NCI-H1436 treated with DMSO at 0.1 percent for 48 hours (cell line): ENCODE measurements at places on chromosomes 11 and 22.

GRCh38 chr22:24977370-24978221 is 25.1 kb downstream of the KIAA1671 start:
- no peak for DNase-seq

GRCh38 chr11:10797001-10797400 is 11.7 kb downstream of the EIF4G2 start:
- no peak for DNase-seq

DNA sequence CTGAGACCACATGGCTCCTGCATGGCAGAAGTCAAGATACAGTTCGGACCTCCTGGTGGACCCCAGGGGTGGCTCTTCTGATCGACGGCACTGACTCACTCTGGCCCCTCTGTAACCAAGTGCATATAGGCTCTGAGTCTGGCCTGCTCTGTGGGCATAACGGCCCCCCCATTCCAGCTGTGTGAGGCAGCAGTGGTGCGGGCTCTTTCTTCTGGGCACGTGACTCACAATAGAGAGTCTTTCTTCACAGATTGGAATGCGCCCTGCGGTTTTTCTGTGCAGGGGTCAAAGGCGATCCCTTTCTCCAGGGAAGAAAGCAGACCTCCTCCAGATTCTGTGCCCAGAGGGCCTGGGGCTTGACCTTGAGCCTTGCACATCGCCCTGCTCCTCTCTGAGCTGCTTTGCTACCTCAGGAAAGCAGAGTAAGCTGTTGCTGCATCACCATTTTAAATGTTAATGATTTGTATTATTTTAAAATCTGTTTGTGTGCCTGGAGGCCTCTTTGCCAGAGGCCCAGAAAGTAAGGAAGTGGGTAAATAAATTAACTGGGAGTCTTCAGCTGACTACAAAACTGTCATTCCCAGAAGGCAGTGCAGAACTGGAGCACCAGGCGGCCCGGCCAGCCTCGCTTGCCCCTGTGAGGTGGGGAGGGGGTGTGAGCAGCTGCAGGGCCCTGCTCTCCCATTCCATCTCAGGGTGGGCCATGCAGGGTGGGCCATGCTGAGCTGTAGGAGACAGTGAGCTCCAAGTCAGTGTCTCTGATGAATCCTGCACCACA is 199.0 kb downstream of the GRIK4 start:
- DNase-seq: no peak

DNA sequence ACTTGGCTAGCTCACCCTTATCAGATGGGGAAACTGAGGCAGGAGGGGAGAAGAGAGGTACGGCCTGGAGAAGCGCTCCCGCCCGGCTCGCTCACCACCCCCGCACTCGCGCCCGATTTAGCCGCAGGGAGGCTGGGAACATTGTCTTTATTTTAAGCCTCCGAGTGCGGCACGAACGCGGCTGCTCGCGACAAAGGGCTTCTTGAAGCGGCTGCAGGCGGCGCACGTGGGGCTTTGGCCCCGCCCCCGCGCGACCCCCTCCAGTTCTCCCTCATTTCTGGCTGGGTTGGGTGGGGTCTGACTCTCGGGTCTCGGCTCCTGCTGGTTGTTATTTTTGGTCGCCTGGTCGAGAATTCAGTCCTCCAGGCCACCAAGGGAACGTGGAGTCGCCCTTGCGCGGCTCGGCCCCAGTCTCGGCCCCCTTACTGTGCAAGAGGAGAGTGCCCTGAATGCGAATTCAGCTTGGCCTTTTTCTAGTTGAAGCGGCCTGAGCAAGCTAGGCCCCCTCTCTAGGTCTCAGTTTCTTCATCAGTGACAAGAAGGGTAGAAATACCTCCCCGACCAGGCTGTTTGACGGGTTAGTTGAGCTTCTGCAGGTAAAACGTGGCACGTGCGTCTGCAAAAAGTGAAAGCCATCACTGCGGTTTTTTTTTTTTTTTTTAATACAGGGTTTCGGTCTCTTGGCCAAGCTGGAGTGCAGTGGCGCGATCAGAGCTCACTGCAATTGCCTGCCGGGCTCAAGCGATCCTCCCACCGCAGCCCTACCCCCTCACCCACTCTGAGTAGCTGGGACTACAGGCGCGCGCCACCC is 2.6 kb upstream of the CHRM1 start:
- DNase-seq: no peak

DNA sequence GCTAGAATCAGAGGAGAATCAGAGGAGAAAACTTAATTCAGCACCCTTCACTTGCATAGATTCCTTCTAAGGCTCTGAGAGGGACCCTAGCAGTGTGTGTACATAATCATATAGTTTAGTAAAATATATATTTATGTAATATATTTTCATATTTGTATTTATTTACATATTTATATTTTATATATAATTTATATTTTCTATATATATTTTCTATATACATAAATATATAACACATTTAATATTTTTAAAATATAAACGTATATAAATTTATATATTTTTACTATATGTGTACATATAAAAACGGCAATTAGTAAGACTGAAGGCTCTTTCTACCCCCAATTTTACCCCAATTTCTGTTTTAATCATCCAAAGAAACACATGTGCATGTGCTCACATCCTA is 80.3 kb downstream of the NXPE2 start:
- DNase-seq: no peak
